ENCODE measurements at places on chromosomes 3 and 15.

DNA sequence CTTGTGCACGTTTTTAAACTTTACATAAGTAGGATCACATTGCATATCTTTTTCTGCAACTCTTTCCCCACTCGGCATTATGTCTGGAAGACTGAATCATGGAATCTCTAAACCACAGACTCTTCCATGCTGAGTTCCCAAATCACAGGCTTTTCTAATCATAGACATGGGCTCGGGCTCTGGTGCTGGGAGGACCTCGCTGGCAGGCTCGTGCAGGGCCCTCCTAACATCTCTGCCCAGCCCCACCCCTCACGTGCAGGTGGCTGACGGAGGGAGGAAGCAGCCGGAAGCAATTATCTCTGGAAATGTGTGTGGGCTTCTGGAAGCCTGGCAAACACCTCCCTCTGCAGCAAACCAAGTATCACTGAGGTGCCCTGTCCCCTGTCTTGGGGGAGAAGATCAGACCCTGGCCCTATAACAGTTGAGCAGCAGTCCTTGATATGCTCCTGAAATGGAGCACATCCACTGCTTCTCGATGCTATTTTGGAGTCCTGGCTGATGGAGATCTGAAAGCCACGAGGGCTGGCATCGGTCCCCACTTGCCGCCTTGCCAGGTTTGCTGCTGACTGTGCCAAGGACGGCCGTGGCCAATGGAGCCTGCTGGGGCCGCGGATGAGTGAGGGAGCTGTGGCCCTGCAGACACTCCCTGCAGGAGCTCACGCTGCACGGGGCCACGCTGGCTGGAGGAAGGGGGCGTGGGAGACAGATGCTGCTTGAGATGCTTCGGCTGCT is 4.4 kb upstream of the IQSEC1 start:
- no peak for DNase-seq

- DNase-seq, result no peak
These were observed 624.5 kb upstream of the SGO1 start for GRCh38 chr3:20810555-20810954.

DNA sequence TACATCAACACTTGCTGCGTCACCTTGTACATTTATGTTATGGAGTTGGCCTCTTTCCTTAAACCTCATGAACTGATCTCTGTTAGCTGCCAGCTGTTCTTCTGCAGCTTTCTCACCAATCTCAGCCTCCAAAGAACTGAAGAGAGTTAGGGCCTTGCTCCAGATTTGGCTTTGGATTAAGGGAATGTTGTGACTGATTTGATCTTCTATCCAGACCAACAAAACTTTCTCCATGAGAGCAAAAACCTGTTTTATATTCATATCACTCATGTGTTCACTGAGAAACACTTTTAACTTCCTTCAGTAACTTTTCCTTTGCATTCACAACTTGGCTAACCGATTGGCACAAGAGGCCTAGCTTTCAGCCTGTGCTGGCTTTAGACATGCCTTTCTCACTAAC is 1156.0 kb upstream of the CADM2 start:
- DNase-seq, result no peak

DNA sequence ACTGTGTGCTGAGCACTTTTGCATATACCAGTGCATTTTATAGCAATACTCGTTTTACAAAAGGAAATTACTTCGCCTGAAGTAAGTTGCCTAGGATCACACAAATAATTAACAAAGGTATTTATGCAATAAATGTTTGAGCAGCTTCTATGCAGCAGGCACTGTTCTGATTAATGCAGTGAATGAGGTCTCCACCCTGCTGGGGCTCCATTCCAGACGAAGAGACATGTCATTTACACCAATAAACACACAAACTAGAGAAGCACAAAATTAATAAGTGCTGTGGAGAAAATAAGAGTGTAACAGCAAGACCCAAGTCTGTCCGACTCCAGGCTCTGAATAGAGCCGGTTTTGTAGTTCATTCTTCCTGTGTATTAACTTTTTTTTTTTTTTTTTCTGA is 17.5 kb downstream of the NOX5 start:
- DNase-seq, result no peak

DNA sequence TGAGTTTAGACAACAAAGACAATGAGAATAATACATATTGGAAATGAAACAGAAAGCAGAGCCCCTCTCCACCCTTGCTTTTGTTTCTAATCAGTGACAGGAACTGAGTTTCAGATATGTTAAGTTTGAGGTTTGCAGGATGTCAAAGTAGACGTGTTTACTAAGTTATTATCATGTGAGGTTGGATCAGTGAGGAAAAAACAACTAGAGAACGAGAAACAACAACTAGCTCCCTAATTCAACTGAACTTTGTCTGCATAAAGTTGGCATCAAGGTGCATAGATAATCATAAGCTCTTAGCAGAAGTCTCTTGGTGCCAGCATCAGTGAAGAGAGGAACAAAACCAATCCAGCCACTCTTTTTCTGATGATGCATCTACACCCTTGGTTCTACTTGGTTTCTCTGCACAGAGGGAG is 491.1 kb upstream of the NR2F2 start:
- no peak for DNase-seq
